ENCODE measurements at places on chromosomes 6 and 20. TPM values are rescaled to one million over a fixed set of nuclear protein-coding genes. Genes with fewer than 3 reads are reported as not detected.

The LGSN gene
- not detected for total RNA-seq

The PERP gene
- 46.6 TPM for total RNA-seq

The ARFGEF3 gene
- total RNA-seq, result 0.44 TPM

The WFDC2 gene
- not detected for total RNA-seq

The SEC63 gene
- 27.0 TPM for total RNA-seq

The CDH22 gene
- total RNA-seq, result not detected
